Stimulated activated CD4-positive, alpha-beta T cell treated with anti-CD3 and anti-CD28 coated beads, Interleukin-2, amount 100 ng/mL, for 24 hours (primary cell): ENCODE measurements at places on chromosomes 1 and 21.

DNA sequence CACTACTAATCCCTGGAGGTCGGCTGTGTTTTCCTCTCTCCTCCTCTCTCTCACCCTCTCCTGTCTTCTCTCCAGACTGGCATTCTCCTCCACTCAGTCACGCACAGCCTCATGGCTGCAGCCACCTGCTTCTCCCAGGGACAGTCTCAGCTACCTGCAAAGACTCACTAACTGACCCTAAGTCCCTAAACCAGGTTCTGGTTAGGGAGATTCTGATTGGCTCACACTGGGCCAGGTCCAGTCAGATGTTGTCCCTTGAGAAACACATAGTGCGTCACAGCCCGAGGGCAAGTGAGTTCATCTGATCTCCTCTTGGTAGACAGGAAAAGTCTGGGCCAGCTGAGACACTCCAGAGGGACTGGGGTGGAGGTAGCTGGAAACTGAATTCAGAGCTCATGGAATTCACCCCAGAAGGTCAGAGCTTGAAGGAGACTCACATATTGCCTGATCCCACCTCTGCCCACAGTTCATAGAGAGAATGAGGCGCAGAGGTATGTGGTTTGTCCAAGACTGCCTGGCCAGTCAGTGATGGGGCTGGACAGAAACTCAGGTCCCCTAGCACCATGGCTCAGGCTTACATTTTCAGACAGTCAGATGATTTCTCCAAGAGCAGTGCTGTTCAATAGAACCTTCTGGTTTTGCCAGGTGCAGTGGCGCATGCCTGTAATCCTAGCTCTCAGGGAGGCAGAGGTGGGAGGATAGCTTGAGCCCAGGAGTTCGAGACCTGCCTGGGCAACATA lies 40.4 kb upstream of the RPL11 start:
- DNase-seq: no peak

GRCh38 chr1:230104395-230105244 lies 37.6 kb downstream of the GALNT2 start:
- peak; percentile 86 for DNase-seq

DNA sequence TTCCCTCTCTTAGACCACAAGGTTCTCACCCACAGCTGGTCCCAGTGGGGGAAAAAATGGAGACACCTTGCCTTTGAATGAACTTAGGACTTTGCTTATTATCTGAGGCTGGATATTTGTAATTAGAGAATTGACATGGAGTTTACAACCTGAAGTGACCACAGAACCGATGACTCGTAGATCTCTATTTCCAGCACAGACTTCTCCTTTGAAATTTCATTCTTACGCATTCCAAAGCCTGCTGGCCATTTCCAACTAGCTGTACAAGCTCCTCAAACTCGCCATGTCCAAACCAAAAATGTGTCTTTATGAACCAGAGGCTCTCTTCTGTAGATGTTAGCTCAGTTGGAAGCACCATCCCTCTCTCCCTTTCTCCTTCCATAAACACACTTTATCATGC lies 12.0 kb downstream of the RAB7B start:
- DNase-seq: no peak

DNA sequence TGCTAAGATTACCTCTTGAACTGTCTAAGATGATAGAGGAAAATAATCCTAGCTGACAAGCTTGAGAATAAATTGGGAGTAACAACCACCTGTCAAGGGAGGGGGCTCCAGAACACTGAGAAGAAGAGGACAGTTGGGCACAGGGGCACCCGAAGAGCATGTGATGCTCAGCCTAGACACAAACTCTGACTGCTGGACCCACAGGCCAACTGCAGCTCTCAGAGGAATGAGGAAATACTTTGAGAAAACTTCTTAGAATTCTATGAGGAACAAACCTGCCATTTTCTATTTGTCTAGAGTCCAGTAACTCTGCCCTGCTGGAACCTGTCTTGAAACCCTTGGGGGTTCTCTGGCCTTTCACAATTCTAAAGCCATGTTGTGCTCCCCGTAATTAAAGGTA lies 124.1 kb upstream of the KCNK2 start:
- DNase-seq: no peak

DNA sequence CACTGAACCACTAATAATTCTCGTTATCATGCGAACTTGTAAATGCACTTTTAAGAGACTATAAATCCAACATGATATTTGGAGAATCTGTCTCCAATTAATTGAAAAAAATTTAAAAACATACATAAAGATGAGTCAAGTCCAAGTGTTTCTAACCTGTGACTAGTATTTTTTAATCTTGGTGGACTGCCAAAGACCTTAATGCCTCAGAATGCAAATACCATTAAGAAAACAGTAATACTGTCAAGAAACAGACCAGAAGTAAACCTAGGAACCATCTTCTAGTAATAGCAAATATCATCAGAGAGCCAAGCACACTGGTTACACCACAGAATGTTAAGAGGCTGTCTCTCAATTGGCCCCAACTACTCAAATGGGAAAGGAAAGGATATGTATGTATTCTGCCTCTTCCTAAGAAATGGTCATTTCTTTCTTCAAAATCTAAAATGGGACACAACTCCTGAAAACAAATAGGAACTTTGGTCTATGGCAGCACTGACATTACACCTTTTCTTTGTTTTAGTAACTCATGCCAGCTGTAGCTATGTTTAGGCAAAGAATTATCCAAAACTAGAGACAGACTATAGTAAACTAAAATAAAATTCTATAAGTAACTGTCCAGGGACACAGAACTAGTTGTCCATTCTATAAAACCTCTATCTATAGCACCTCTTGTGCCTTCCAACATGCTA lies 15.8 kb downstream of the SCYL3 start:
- DNase-seq: no peak

DNA sequence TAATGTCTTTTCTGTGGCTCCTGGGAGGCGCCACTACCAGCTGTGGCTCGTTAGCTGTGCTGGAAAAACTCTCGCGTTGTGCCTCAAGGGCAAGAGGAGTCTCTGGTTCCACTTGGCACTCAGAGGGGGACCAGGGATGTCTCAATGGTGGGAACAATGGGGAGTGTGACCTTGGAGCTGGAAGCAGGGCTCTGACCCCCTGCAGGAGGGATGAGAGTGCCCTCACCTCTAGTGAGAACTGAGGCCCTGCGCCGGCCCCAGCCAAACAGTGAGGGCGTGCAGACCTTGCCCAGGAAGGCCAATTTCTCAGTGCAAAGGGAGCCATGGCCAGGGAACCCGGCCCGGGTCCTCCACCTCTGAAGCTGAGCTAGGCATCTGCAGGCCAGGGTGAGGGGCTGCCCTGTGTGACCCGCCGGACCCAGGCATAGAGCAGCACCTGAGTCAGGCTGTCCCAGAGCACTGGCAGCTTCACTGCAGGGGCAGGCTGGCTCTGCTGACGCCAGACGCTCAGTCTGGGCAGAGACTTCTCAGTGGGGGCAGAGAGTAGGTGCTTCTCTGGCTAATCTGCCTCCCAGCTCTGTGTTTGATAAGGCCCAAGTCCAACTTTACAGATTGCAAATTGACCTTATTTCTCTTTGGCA lies 1.8 kb downstream of the RD3 start:
- no peak for DNase-seq

GRCh38 chr1:59188413-59189213 lies 108.3 kb upstream of the FGGY start:
- DNase-seq: no peak

GRCh38 chr21:43367296-43367695 lies 59.6 kb downstream of the SIK1 start:
- DNase-seq: no peak

DNA sequence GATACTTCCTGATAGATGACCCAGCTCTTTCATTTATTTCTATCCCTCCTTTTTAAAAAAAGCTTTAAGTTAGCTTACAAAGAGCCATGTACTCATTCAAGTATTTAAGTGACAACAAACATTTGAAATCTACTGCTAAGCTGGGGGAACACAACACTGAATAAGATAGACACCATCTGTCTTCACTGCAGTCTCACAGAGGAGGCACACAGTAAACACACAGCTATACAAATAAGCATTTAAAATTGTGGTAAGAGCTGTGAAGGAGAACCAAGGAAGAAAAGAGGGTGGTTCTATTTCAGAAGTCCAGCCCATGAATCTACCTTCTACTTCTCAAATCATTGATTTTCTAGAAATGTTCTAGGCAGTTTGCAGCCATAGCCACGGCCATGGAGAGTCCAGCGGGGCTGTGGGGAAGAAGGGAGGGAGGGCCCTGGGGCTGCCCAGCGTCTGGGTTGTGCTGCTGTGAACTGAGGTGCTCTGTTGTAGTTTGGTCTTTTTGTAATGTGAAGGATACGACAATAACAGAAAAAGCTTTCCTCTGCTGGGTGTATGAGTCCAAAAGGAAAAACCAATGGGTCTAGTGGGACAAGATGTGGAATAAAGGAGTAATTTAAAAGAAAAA lies 28.2 kb downstream of the PRDM2 start:
- no peak for DNase-seq

DNA sequence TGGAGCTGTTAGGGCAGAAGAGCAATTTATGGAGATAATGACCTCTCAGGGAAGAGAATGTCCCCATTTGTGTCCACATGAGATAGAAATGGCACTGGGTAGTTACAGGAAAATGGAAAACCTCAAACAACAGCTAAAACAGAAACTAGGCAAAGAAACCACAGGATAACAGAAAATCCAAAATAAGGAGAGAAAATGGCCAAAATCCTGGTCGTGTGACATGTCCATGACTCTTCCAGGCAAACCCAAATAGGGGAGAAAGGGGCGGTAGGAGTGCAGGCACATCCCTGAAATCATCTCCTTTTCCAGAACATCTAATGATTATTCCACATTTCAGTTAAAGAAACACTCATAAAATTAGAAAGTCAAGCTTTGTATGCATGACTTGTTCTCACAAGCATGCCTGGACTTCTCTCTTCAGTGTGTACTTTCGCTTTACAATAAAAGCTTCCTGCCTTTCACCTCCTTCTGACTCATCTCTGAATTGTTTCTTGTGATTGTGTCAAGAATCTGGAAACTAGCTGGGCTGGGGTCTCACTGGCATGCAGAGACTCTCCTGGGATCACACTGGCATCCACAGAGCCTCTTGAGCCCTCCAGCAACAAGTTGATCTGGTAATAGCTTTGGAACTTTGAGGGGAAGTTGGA lies 171.4 kb upstream of the ZP4 start:
- DNase-seq: no peak

GRCh38 chr1:95655321-95656020 lies 421.5 kb downstream of the RWDD3 start:
- no peak for DNase-seq

DNA sequence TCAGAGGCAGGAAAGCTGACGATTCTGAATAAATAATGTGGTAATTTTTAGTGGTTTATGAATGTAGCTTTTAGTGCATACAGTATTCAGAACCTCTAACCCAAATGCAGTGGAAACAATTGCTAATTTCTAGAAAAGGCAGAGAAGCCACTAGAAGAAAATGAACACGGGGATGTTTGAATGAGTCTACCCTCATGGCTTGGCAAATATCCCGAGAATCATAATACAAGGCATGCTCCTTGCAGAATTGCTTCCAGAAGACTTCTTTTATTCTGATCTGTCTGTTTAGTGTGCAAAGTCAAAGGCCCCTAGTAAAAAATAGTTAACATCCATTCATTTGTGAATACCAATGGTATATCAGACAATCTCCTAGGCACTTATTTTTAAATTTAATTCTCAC lies 246.8 kb downstream of the LMO4 start:
- no peak for DNase-seq

GRCh38 chr1:3593745-3594144 lies 17.6 kb downstream of the MEGF6 start:
- DNase-seq: no peak

DNA sequence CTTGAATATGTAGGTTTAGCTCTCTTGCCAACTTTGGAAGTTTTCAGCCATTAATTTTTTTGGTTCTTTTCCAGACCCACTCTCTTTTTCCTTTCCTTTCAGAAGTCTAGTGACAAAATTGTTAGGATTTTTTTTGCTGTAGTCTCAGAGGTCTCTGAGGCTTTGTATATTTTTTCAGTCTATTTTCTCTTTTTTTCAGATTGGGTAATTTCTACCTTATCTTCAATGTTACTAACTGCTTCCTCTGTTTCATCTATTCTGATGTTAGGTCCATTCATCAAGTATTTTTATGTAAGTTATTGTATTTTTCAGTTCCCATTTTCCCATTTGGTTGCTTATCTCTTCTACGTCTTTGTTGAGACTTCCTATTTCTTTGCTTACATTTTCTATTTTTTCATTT lies 15.7 kb downstream of the RGS2 start:
- no peak for DNase-seq

DNA sequence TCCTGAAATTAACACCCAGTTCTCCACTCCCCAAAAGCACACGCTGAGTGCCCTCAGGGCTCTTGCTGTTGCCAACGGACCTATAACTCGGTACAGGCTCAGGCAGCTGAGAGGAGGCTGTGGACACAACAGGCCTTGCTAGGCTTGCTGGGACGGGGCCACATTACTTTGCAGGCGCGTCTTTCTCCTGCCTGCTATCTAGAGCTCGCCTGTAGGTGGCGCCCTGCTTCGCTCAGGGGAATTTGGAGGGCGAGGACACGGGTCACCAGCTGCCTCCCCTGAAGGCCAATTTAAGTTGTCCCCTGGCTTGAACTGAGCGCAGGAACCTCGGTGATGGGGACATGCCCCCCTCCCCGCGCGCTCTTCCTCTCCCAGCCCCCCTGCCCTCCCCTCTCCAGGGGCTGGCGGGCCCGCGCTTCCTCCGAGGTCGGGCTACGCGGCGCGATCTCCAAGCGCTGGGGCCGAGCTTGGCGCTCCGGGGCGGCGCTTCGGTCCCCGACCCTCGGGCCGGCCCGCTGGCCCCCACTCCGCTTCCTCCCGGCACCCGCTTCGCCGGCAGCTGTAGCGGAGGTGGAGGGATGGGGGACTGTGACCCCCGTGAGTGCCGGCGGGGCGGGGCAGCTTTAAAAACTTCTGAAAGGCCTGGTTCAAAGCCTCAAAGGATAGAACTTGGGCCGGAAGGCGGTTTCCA lies 32.4 kb upstream of the NFIA start:
- peak; percentile 93 for DNase-seq

DNA sequence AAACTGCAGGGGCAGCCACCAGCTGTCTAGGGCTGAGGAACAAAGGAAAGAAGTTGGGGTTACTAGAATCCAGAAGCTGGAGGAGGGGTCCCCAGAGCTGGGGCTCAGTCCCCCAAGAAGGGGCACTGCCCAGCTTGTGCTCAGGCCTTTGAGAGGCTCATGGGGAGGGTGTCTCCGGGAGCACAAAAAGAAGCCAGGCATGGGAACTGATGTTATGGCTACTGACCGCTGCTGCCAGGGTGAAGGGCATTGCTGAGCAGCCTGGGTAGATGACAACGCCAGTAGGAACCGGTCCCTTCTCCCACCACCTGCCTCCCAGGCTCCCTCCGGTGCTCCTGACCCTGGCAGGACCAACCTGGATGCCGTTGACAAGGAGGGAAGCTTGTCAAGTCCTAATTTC lies 762.5 kb upstream of the TPTE start:
- no peak for DNase-seq

GRCh38 chr1:41752514-41753170 lies 166.1 kb downstream of the HIVEP3 start:
- no peak for DNase-seq

DNA sequence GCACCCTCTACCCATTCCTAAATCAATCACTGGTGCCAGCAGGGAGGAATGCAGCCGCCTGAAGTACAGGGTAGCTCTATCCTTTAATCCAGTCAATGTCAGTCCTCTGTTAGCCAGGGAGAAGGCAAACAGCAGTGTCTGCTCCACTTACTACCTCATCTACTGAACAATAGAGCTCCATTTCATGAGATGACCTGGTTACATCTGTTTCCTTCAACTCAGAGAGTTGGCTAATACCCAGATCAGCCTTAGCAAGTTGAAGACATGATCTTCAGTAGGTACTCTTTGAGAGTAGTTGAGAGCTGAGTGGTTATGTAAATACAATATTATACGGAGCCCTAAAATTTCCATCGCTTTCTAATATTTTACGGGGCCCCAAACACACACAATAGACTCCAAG lies 46.1 kb upstream of the CD34 start:
- DNase-seq: no peak

- DNase-seq: no peak
These were observed 100.2 kb upstream of the GREM2 start for GRCh38 chr1:240712014-240712731.
